Left renal cortex interstitium (tissue), 4 donors: ENCODE measurements at places on chromosomes 7 and 10. TPM values are rescaled to one million over a fixed set of nuclear protein-coding genes. Genes with fewer than 3 reads are reported as not detected.

DNA sequence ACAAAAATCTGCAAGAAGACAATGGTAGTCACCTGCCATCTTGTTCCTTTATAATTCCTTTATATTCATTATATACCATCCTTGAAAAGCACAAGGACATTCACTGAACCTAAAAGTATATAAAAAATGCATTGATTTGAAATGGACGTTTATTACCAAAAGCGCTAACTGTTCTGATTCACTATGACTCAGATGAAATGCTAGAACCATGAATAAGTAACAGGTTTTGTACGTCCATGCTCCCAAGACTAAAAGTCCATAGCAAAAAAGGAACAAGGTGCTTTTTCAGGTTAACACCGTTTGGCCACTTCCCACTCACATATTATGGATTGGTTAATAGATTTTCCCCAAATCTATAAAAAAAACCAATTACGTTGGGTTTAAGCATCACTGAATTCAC lies 109.4 kb downstream of the PPP1R17 start:
- DNase-seq, result no peak

GRCh38 chr10:31353574-31353973 lies 34.6 kb downstream of the ZEB1 start:
- no peak for DNase-seq

DNA sequence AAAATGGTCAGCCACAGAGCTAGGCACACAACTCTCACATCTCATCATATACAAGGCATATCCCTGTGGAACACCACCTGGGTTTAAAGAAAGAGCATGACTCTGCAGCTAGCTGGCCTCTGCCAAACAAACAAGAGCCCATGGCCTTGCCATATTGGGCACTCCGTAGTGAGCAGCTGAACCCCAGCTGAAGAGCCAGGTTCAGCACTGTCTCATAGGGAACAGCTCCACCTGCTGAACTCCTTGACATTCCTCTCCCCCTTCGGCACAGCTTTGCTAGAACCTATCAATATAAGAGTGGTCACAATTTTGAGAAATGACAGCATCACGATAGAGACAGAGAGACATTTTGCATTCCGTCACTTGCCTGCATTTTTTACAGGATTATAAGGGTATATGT lies 20.0 kb downstream of the SORCS1 start:
- DNase-seq, result no peak

GRCh38 chr7:44566680-44567079 lies 7.0 kb downstream of the DDX56 start:
- no peak for DNase-seq

GRCh38 chr7:132709971-132710567 lies 133.8 kb upstream of the PLXNA4 start:
- no peak for DNase-seq

- no peak for DNase-seq
Measured at GRCh38 chr7:70093205-70093904, 495.1 kb downstream of the AUTS2 start.

- no peak for DNase-seq
Measured at GRCh38 chr10:13505052-13505680, 23.6 kb downstream of the BEND7 start.

- no peak for DNase-seq
Measured at GRCh38 chr10:30701451-30702173, 72.1 kb upstream of the LYZL2 start.

DNA sequence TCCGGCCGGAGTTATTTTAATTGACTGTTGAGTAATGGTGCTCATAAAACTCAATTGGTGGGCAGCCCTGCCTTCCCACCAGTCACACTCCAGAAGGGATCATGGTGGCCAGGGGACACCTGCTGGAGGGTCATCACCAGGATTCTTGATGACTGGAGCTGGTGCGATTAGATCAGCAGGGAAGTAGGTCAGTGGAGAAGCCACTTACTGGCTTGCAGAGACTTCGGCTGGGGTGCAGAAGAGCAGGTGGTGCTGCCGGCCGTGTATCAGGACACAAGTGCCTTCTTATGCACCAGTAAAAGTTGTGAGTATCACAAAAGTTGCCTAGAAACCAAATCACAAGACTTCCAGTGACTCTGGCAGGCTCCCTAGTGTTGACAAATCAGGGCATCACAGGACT lies 82.6 kb upstream of the CHCHD3 start:
- DNase-seq, result no peak

DNA sequence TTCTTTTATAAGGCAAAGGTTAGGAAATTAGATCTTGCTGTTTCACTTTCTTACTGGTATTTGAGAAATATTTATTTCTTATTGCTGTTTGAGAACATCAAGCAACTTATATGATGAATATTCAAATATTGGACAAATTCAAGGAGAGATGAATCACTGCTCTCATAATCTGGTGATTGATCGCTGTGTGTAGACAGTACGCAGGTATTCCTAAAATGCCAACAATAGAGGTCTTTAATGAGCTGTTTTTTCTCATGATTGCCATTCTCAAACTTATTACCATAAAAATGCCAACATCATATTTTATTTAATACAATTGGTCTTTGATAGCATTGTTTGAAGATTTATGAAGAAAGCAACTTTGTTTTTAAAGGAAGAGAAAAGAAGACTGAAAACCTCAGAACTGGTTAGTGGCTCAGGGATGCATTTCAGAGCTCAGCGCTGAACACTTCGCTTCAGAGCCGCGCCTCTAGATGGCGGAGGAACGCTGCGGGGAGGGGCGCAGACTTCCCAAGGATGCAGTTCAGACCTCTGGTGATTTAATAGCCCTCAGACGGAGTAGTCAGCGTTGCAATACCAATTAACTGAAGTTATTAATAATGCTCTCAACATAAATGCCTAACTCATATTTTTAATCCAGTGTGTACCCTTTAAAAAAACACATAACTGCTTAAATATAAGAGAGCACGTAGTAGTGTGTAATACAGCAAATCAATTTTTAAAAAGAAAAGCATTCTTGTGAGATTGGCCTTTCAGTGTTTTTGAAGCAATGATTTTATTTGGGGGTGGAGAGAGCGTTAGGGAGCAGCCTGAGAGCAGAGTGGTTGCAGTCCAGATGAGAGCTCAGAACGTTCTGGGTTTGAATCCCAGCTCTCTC lies 38.5 kb upstream of the STEAP4 start:
- DNase-seq, result no peak

GRCh38 chr7:95682913-95683312 lies 86.6 kb upstream of the PDK4 start:
- DNase-seq, result no peak

- no peak for DNase-seq
Measured at GRCh38 chr10:13627459-13628310, 40.9 kb downstream of the PRPF18 start.

DNA sequence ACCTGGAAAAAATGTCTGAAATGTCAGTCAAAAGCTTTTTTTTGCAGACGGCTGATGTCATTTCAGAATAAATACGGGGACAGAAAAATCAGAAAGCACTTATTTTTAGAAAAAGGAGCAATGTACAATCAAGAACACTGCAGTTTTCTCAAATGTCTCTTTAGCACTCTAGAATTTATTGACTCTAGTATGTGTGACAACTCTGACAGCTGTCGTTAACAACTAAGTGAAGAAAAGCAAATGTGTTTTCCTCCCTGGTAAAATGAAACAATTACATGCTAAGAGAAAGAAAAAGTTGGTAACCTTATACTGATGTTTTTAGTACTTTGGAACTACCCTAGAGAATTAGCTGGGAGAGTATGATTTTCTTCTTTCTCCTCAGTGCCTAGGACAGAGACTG lies 497.4 kb downstream of the GRM8 start:
- no peak for DNase-seq

GRCh38 chr7:102317231-102318059 lies 30.8 kb downstream of the SH2B2 start:
- DNase-seq, result no peak

DNA sequence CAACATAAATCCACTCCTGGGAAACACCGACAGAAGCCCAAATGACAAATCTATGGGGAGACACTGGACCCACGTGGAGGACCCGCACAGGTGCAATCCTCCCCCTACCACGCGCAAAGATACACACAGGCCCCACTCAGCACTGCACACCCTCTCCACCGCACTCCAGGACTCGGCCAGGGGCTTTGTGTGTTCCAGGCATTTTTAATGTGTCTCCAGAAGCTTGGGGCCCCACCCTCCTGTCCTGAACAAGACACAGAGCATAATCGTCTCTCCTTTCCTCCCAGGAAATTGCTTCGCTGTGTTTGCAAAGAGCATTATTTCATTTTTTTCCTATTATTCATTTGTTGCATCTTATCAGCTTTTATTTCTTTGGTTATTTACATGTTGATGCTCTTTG lies 82.8 kb downstream of the GLI3 start:
- DNase-seq, result no peak

DNA sequence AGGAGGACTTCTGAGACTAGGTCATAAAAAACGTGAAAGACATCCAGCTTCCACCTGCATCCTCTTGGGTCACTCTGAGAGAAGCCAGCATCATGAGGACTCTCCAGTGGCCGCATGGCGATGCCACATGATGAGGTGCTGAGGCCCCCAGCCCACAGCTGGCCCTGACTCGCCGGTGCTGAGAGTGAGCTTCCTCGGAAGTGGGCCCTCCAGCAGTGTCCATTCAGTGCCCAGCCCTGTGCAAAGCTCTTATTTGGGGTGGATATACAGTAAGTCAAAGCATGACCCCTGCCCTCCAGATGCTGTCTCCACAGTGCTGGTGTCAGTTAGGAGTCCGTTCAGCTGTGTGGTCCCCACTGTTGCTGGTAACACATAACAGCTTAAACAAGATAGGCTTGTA lies 93.6 kb upstream of the CHST15 start:
- no peak for DNase-seq

Gene FAM237B
- 0.23 TPM for polyA plus RNA-seq

Gene C10orf53
- polyA plus RNA-seq, result 0.08 TPM

Gene RARRES2
- 91.8 TPM for polyA plus RNA-seq
